ENCODE measurements at places on chromosomes 16 and 17.

- no peak for DNase-seq
Observed at GRCh38 chr16:22027633-22028032, 19.7 kb downstream of the MOSMO start.

GRCh38 chr17:61467416-61468262, 15.4 kb downstream of the TBX4 start:
- no peak for DNase-seq

GRCh38 chr17:1001640-1002411, 4.9 kb downstream of the TIMM22 start:
- no peak for DNase-seq

DNA sequence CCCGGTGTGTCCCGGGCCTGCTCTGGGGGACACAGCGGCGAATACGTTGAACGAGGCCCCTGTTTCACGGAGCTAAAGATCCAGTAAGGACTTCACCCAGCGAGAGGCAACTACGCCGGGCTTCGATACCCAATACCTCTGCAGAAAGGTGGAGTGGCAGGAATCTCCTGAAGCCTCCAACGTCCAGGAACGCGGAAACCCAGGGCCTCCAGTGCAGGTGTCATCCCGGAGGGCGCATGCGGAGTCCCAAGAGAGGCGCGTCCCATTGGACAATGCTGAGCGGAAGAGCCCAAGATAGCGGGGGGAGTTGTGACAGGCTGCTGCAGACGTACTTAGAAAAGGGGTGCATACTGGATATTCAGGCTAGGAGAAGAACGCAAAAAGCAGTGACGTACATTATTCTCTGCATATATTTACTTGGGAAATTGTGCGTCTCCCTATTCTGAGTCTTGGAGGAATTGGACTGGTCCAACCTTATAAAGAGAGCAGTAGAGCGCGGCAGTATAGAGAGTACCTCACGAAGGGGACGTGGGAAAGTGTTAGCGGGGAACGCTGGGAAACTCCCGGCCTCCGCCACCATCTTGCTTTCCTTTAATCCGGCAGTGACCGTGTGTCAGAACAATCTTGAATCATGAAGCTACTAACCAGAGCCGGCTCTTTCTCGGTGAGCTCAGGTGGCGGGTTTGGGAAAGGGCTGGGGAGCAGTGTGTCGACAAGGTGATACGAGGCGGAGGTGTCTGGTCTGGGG, at the start of gene UQCRC2:
Gene UQCRC2, plus strand, starts transcription at position 569 of the 748 bp plus-strand sequence. Its CDS starts 63 bp downstream, at position 632.
- DNase-seq: peak; percentile 97

GRCh38 chr17:80313160-80313829, 52.6 kb downstream of the RNF213 start:
- DNase-seq: no peak

- DNase-seq: no peak
Observed at GRCh38 chr17:1203111-1203966, 23.6 kb upstream of the ABR start.

DNA sequence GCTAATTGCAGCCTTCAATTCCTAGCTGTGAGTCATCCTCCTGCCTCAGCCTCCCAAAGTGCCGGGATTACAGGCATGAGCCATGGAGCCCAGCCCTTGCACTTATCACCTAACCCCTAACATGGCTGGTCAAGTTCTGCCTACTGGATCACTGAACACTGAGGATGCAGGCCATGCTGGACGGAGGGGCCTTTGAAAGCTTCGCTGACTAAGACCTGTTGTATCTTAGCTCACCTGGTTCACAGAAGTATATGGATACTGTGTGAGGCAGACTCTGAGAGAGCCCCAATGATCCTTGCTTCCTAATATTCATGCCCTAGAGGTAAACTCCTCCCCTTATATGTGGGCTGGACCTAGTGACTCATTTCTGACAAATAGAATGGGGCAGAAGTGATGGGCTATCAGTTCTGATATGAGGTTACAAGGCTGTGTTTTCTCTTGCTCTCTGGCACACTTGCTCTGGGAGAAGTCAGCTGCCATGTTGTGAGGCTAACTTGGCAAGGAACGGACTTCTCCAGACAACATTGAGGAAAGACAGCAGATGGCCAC, 11.7 kb upstream of the TMIGD1 start:
- peak; percentile 71 for DNase-seq

GRCh38 chr16:78530283-78530682, 430.8 kb downstream of the WWOX start:
- DNase-seq: no peak

- DNase-seq: no peak
Observed at GRCh38 chr17:80349151-80349651, 65.8 kb upstream of the ENDOV start.

- no peak for DNase-seq
Observed at GRCh38 chr17:9818760-9819159, 3.1 kb downstream of the GSG1L2 start.

GRCh38 chr16:73190256-73190655, 142.3 kb upstream of the ZFHX3 start:
- no peak for DNase-seq

- DNase-seq: no peak
Observed at GRCh38 chr16:15960124-15960971, 10.9 kb downstream of the ABCC1 start.

- DNase-seq: peak; percentile 43
Observed at GRCh38 chr16:27080895-27081294, 14.2 kb downstream of the C16orf82 start.

DNA sequence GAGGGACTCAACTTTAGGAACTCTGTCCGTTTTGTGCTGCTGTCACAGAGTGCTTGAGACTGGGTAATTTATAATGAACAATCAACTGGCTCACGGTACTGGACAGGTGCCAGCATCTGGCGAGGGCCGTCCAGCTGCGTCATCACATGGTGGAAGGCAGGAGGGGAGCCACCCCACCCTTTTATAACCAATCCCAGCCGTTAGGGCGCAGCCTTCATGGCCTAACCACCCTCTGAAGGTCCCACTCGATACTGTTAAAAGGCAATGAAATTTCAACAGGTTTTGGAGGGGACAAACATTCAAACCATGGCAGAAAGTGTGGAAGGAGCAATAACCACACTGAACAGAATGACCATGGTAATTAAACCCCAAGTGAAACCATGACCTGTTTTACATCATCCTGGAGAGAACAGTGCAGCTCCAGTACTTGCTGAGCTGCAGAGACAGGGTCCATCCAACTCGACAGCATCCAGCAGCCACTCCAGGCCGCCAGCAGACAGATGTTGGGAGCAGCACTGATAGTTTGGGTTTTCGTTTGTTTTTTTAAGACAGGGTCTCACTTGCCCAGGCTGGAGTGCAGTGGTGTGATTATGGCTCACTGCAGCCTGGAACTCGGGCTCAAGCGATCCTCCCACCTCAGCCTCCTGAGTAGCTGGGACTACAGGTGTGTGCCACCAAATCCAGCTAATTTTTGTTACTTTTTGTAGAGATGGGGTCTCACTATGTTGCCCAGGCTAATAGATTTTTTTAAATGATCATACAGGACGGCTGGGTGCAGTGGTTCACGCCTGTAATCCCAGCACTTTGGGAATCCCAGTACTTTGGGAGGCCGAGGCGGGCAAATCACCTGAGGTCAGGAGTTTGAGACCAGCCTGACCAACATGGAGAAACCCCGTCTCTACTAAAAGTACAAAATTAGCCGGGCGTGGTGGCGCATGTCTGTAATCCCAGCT, 11.0 kb downstream of the CHMP6 start:
- no peak for DNase-seq

- DNase-seq: no peak
Observed at GRCh38 chr17:61757168-61757567, 106.2 kb downstream of the BRIP1 start.

- no peak for DNase-seq
Observed at GRCh38 chr17:67503184-67503583, 126.1 kb downstream of the PITPNC1 start.

DNA sequence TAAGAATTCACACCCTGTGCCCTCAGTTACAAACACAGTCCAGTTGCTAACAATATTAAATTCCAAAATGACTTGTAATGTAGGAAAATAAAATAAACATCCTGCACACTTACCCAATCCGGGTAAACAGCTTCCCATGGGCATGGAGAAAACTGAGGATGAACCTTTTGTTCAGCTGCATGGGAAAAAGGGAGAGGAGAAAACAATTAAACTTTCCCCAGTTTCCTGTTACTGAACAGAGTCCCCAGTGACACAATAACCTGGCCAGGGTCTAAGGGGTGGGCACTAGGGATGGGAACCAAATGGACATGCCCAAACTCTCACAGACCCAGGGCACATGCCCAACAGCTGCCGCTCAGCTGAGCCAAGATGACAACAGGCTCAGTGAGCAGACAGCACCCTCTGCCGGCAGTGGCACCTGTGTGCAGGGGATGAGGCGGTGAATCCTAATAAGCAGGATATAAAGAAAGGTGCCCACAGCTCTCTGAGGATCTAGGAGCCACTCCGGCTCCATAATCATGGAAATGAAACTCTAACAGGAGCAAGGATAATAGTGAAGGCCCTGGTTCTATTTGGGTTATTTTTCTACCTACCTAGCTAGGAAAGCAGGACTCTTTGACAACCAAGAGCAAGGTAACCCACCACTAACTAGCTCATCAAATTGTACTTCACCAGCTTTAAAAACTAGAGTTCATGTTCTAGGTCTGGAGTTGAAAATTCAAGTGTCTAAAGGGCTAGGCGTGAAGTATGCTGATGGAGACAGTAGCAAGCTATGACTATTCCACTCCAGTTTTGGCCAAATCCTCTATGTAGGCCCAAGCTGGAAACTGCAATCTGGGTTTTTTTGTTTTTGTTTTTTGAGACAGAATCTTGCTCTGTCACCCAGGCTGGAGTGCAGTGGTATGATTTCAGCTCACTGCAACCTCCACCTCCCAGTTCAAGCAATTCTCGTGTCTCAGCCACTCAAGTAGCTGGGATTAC, 58.8 kb downstream of the SMG6 start:
- peak; percentile 50 for DNase-seq

- no peak for DNase-seq
Observed at GRCh38 chr16:50651835-50652438, 29.2 kb downstream of the SNX20 start.

DNA sequence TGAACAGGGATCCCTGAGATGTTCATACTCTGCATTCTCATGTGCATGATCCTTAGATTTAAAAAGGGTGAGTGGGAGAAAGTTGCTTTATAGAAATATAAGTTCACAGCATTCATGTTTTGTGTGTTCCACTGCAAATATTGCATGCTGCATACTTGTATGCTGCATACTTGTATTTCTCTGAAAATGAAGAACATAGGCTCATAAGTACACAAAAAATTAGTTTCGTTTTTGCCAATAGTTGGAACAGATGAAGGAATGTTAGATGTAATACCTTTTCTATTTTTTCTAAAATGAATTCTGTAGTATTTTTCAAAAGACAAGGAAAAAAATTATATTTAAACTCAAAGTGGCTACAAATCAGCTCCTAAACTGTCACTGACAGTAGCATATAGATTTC, 79.0 kb downstream of the NFAT5 start:
- DNase-seq: no peak

- DNase-seq: peak; percentile 57
Observed at GRCh38 chr17:64491034-64491860, 5.6 kb downstream of the POLG2 start.

DNA sequence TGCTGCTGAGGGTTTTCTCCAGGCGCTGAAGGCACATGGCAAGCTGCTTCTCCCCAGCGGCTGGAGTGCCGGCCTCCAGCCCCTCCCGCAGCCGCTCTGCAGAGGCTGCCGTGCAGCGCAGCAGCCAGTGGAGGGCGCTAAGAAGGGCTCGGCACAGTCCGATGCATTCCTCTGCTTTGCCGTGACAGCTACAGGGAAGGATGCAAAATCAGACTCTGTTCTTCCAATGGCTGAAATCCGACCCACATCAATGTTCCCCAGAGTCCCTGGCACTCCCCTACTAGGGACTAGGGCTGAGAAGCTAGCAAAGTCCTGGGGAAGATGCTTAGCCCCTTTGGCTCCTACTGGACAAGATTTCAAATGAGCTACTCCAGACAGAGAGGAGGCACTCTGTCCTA, 19.0 kb downstream of the MED24 start:
- no peak for DNase-seq

DNA sequence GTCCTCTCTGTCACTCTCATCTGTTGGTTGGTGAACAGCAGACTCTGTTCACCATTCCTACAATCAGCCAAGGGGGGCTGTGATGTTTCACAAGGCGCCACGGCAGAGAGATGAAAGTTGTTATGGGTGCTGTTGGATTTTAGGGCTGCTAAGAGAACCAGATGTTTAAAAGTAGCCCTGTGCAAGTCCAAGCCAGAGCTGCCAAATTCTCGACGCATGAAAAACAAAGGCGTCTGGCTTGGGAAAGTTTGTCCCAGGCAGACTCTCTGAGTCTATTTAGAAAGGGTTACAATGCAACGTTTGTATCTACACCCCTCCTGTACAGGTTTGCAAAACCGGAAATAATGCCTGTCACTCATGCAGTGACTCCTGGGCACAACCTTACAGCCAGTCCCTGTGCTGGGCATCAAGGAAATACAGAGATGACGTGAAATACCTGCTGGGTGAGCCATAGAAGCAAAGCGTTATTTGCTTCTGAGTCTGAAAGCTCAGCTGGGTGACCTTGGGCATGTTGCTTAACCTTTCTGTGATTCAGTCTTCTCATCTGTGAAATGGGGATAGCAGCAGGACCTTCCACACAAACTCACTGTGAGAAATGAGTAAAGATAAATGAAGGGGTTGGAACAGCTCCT, 74.8 kb downstream of the XYLT1 start:
- no peak for DNase-seq

- DNase-seq: peak; percentile 92
Observed at GRCh38 chr16:82050909-82051357, 15.9 kb downstream of the HSD17B2 start.

- no peak for DNase-seq
Observed at GRCh38 chr16:47715442-47716083, 254.4 kb downstream of the PHKB start.

DNA sequence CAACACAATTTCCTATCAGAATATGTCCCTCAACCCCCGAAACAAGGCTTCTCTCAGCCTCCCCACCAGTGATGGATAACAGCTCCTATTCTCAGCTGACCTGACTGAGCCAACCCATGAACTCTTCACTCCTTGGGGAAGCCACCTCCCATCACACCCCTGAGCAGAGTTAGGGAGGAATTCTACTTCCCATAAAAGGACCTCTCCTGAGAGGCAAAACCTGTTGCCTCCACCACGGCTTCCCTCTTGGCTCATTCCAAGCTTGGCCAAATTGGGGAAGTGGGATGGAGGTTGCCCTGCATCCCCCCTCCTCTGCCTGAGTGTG, 5.7 kb upstream of the RASL10B start:
- no peak for DNase-seq

GRCh38 chr17:55727275-55727674, 4.6 kb upstream of the TMEM100 start:
- DNase-seq: no peak

Data from HepG2 (cell line).